C1 segment of cervical spinal cord (tissue), 14 donors: ENCODE measurements at places on chromosomes 3 and 15.

DNA sequence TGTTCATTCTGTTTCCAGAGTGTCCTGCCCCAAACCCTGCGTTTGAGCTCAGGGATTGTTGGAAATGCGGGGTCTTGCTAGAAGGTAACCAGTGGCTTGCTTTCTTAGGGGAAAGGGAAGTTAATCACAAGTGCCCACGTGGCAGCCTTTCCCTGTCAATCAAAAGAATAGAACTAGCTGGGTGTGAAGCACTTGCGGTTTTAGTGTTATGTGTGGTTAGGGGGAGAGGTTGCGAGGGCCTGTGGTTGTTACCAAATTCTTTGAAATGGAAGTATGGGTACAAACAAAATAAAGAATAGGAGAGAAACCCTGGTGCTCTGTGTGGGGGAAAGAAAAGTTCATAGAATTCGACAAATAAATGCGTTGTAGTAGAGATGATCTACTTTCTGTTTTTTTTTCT, 67.6 kb downstream of the FNDC3B start:
- no peak for DNase-seq

- no peak for DNase-seq
Measured at GRCh38 chr15:63668601-63669000, 71.4 kb downstream of the FBXL22 start.

- DNase-seq: no peak
Measured at GRCh38 chr15:44798826-44799225, 62.5 kb downstream of the TRIM69 start.

GRCh38 chr15:63473999-63474809, 30.2 kb upstream of the USP3 start:
- DNase-seq: no peak

- no peak for DNase-seq
Measured at GRCh38 chr3:177527182-177527581, 329.9 kb upstream of the TBL1XR1 start.

DNA sequence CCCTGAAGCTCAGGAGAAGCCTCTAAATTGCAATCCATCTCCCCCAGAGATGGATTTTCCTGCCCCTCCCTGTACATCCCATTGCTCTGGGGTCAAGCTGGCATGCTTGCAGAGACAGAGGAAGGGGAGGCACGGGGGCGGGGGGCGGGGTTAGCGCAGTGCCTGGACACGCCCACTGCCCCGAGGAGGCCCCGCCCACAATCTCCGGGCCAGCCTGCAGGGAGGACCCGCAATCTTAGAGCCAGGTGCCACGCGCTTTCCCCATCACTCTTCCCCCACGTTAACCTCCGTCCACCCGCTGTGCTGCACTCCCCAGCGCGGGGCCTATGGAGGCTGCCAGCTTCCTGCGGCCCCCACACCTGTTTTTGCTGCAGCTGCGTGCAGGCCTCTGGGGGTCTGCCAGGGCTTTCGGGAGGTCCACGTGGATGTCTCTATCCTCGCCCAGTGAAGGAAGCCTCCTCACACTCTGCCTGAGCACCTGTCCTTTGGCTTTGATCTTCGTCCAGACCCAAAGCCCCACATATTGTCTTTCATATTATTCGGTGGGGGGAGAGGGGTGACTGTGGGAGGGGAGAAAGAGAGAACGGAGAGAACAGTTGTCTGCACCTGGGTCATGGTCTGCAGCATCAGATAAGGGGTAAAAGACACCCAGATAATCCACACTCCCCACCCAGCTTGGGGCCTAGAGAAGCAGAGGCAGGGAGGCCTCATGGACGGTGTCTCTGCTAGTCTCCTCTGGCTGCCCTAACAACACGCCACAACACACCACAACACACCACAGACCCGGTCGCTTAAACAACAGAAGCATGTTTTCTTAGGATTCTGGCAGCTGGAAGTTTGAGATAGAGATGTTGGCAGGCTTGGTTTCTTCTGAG, 118.0 kb upstream of the MEF2A start:
- DNase-seq: no peak

DNA sequence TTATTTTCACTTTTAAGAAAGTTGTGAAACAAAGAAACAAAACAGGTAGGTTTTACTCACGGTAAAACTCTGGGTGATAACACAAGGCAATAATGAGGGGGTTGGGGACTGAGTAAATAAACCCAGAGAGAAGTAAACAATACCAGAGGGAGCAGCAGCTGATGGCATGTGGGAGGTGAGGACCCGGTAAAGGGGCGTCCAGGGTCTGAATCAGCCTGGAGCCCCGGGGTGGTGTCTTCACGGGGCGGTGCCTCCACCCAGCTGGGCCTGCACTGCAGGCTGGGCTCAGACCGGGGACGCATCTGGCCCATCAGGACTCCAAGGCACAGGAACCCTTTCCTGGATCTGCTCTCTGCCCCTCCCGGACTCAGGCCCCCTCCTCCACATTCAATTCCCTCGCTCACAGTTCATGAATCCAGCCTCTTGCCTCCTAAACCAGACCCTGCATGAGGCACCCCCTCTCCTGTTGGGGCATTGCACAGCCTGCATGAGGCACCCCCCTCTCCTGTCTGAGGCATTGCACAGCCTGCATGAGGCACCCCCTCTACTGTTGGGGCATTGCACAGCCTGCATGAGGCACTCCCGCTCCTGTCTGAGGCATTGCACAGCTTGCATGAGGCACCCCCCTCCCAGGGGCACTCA, 73.9 kb upstream of the MFGE8 start:
- DNase-seq: no peak

- no peak for DNase-seq
Measured at GRCh38 chr3:172582712-172583111, 59.5 kb upstream of the TNFSF10 start.

DNA sequence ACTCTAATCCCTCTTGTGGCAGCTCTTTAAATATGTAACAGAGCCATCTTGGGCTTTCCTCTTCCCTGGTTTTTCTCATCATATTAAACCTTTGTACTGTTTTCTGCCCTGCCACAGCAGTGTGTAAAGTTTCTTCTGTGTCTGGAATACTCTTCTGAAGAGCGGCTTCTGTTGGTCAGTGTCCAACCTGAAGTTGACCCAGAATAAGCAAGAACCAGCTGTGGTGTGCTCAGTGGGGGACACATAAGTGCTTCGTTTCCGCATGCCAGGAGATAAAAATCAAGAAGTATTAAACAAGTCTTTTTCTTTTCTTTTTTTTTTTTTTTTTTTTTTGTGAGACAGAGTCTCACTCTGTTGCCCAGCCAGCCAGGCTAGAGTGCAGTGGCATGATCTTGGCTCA, 173.2 kb upstream of the CHRM5 start:
- DNase-seq: no peak

GRCh38 chr15:67241132-67241855, 13.2 kb downstream of the AAGAB start:
- no peak for DNase-seq

GRCh38 chr15:98878172-98878571, 129.4 kb downstream of the PGPEP1L start:
- DNase-seq: no peak

DNA sequence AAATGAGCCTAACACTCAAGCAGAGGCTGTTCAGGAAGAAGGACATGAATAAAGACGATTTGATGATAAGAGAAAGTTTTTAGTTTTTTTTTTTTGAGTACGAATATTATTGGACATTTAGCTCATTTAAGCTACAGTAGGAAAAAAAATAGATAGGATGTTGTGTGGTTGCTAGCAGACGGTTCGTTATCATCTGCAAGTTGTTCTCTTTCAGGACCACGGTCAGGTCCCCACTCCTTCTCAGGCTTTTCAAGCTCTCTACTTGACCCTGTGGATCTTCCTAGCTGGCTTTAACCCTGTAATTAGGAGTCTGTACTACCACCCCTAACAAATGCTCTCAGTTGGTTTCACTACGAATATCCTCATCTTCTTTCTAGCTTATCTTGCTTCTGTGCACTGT, 1.1 kb downstream of the KCNH8 start:
- DNase-seq: no peak

DNA sequence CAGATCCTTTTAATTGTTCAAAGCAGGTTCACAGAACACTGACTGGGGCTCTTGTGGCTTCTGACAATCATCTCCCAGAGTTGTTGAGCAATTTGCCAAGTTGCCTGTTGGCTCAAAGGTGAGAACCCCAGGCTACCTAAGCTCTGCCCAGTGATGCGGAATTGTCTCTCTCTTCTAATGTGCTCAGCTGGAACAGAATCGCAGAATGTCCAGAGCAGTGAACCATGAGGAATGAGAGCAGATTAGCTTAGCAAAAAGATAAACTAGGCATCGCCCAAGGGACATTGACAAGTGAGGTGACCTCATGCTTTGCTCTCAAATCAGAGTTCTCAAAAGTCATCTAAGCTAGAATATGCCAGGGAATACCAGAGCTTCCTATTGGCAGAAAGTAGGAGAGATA, 148.1 kb downstream of the WDR76 start:
- DNase-seq: no peak

DNA sequence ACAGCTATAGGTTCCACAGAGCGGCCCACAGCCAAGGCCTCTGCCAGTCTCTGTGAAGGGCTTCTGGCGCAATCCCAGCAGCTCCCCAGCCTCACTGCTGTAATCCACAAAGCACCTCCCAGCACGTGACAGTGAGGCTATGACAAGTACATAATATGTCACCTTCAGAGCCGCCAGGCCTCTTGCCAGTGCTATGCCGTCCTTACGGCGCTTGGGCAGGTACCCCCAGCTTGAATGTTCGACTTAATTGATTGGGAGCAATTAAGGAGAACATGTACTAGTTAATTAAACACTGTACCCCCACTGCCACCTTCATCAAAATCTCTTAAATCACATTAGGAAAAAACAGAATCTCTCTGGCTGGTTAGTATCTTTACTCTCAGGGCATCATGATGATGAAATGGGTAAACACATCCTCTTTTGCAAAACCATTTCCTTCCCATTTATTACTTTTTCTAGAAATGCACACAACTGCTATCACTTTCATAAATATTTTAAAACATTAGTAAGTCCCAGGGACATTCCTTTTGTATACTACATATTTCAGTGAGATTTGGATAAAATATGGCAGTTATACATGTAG, 169.9 kb downstream of the XXYLT1 start:
- no peak for DNase-seq

DNA sequence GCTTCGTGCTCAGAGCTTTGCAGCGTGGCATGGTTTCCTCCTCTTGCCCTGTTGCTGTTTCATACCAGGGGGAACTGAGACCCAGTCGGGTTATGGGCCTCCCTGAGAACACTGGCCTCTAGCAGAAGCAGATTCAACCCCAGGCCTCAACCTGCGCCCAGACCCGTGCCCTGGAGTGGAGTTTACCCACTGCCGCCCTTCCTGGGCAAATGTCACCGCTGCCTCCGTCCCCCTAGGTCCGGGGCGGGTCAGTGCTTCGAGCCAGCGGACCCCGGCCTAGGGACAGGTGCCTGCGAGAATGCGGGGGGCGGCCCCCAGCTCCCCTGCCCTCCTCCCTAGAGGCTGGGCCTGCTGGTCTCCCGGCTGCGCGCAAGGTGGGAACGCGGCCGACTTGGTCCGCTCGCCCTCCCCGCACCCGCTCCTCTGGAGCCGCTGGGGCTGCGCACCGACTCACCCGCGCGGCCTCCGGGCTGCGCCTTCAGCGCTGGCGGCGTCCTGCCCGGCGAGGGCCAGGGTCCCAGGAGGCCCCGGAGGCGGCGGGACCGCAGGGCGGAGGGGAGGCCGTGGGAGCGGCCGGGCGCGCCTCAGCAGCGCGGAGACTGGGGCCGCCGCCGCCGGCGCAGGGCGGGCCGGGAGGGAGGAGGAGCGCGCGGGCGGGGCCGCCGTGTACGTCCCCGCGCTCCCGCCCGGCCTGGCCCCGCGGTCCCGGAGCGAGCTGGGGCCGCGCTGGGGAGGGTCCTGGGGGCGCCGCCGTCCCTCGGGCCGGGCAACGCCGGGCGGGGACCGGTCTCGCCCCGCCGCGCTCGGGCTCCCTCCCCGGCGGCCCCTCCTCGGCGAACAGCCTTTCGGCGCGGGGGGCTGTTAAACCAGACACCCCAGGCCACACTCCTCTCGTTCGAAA, at the start of gene PIGZ:
PIGZ (minus strand) TSS at position 601 of the 901 bp plus-strand sequence. CDS start 16,802 bp downstream, outside the sequence.
- no peak for DNase-seq

GRCh38 chr3:53223541-53223966, 32.3 kb downstream of the TKT start:
- DNase-seq: no peak

DNA sequence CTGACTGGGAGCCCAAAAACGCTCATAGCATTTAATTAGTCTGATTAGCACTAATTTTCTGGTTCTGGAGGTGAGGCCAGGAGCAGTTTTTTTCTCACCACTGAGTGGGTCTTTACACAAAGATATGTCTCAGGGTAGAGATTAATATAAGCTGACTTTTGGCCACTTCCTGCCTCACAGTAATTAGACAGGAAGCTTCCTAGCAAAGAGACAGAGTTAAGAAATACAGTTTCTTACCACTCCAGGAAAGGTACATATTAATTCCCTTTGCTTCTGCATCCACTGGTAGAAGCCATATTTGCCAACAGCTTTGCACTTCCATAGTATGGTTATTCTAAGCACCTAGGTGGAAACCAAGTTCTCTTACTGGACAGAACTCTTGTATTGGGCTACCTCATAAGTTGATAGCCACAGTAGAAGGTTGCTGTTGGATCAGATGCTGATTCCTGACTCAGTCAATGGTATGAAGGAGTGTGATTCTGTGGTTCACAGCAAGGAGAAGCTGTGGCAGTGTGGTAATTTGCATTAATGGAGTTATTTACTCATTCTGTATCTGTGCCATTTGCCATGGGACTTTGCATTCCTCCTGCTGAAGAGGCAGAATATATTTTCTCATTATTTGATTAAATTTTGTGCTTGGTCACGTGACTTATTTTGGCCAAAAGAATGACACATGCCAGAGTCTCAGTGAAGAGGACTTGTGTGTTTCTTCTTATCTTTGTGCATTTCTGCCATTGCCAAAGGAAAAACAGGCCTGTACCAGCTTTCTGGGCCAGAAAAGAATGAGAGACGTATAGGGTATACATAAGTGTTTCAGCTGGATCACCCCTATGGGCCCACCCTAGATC, 17.5 kb upstream of the ZBTB20 start:
- no peak for DNase-seq

DNA sequence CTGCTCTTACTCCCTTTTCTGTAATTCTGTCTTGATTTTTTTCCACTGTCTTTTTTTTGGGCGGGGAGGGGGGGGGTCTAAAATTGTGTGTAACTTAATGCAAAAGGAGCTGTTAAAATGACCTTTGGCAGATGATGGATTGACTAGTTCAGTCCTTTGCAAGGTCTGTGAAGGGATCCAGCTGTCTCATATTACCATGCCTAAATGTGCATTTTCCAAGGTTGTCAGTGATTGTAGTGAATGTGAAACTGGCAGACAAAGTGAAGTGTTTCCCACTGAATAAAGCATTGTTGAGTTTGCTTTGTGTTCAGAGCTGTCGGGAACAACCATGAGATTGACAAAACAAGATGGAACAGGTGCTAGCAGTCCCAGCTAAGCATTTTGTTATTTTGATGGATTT, 110.1 kb upstream of the SKOR1 start:
- no peak for DNase-seq

DNA sequence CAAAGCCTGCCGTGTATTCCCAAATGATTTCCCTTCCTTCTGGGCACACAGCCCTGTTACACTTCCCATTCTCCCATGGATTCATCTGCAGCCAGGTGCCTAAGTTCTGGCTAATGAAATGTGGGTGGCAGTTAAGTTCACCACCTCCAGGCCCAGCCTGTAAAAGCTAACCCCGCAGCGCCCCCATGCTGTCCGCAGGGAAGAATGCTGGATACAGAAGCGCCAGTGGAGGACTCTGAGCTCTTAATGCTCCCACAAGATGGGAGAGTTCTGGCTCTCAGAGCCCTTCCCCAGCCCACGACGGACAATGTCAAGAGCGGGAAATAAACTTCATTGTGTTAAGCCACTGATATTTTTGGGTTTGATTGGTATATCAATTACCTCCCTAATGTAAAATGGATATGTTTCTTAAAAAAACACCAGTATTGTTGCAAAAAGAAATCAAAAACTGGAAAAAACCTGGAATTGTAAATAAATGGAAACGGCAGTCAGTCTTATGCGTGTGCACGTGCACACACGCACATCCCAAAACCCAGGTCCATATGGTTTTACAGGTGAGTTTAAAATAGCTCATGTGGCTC, 37.7 kb upstream of the FGD5 start:
- no peak for DNase-seq
